ENCODE measurements at places on chromosomes 6 and 20.
A peak's percentile ranks its signal among the peaks of the same experiment; 100 is the strongest.

DNA sequence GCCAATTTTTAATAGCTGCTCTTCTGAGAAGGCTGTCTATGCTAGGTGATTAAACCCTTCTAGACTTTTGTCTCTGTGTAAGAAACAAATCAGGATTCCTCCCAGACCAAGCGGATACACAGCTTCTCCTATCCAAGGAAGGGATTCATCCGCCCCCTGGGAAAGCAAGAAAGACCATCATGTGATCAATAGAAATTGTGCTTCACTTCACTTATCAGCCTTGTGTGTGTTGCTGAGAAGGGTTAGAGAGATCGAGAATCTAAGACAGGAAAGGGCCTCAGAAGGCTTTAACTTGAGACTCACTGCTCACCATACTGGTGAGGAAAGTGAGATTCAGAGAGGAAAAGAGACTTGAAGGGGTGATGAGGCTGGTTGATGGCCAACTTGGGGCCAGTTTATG, 1.5 kb downstream of the ABCC10 start:
- no peak for DNase-seq

GRCh38 chr6:10696655-10697054, 1.9 kb downstream of the PAK1IP1 start:
- no peak for DNase-seq

GRCh38 chr20:50286609-50287008, 96.0 kb downstream of the CEBPB start:
- no peak for DNase-seq

GRCh38 chr6:92047860-92048259, 1371.5 kb downstream of the EPHA7 start:
- no peak for DNase-seq

DNA sequence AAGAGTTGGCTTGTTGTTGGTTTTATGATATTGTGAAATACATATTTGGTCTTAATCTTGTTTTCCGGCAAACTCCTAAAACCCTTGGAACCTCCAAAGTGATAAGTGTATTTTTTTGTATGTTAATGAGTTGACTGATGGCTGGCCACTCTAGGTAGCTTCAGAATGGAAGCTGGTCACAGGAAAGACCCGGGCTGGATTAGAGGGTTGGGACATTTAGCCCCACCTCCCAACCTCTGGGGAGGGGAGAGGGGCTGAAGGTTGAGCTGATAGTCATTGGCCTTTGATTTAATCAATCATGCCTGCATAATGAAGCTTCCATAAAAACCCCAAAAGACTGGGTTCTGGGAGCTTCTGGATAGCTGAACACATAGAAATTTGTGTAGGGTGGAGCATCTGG, 42.7 kb downstream of the SASH1 start:
- DNase-seq = no peak

- DNase-seq = no peak
These were observed 312.3 kb downstream of the TAF4 start for GRCh38 chr20:61753316-61753942.

GRCh38 chr20:36886859-36887751, 11.2 kb downstream of the TLDC2 start:
- peak; percentile 97 for DNase-seq

DNA sequence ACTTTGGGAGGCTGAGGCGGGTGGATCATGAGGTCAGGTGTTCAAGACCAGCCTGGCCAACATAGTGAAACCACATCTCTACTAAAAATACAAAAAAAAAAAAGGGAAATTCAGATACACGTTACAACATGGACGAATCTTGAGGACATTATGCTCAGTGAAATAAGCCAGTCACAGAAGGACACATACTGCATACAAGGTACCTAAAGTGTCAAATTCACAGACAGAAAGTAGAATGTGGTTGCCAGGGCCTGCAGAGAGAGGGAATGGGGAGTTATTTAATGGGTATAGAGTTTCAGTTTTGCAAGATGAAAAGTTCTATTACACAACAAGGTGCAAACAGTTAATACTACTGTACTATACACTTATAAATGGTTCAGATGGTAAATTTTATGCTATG, 75.1 kb downstream of the SNX5 start:
- DNase-seq = no peak

GRCh38 chr6:18538315-18538714, 151.2 kb downstream of the RNF144B start:
- no peak for DNase-seq

- no peak for DNase-seq
These were observed 180.4 kb downstream of the BMP7 start for GRCh38 chr20:57086066-57086465.

GRCh38 chr6:116633685-116634084, 17.4 kb downstream of the RSPH4A start:
- no peak for DNase-seq

- no peak for DNase-seq
These were observed 214.1 kb upstream of the RREB1 start for GRCh38 chr6:6893701-6894100.

GRCh38 chr6:50270415-50270814, 220.7 kb upstream of the DEFB112 start:
- DNase-seq = no peak

- no peak for DNase-seq
These were observed 48.6 kb downstream of the TOMM6 start for GRCh38 chr6:41836022-41836659.

- DNase-seq = no peak
These were observed 813.1 kb downstream of the KIF16B start for GRCh38 chr20:15760001-15760621.

DNA sequence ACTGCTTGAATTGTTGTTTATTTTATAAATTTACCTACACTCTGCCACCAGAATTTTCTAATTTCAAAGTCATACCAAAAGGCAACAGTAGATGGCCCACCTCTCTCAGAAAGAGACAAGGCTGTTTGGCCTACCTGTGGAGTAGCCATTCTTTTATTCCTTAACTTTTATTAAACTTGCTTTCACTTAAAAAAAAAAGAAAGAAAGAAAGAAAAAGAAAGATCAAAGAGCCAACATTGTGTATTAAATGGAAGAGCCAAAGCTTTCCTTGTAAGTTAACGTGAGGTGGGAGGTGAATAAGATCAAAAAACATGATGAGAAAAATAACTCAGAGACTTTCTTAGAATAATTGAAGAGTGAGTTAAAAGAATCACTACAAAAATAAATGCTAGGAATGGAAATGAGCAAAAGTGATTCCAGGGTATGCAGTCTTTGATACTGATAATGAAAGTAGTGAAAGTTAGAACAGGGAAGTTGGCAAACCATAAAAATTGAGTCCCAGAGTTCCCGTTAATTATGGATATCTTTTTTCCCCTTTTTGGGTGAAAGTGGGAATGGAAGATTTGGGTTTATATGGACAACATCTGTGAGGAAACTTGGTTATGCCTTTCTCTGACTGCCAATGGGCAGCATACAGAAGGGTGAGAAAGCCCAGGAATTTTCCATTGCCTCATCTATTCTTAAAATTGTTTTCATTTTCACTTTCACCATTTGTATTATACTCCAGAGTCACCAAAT, 35.9 kb upstream of the MYB start:
- no peak for DNase-seq

- no peak for DNase-seq
These were observed 47.5 kb downstream of the KCNQ5 start for GRCh38 chr6:72669324-72669723.

GRCh38 chr6:23308166-23308565, 738.8 kb downstream of the HDGFL1 start:
- DNase-seq = no peak

- DNase-seq = no peak
These were observed 124.9 kb downstream of the GRM4 start for GRCh38 chr6:34020807-34021553.

DNA sequence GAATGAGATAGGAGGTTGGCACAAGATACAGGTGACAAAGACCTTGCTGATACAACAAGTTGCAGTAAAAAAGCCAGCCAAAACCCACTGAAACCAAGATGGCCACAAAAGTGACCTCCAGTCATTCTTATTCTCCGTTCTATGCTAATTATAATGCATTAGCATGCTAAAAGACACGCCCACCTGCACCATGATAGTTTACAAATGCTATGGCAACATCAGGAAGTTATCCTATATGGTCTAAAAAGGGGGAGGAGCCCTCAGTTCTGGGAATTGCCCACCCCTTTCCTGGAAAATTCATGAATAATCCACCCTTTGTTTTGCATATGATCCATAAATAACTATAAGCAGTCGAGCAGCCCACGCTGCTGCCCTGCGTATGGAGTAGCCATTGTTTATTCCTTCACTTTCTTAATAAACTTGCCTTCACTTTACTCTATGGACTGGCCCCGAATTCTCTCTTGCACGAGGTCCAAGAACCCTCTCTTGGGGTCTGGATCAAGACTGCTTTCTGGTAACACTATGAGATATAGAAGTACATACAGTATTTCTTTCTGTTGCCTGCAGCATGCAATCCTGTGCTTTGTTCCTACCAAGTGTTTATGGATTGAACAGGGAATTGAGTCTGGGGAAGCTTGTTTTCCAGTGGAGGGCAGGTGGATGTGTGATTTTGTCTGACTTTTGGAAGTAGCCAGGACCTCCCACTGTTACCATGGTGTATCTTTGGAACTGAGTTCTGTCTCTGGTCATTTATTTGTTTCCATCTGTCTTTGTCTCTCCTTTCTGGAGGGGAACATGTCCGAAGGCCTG, 72.0 kb upstream of the TGM3 start:
- DNase-seq = no peak

DNA sequence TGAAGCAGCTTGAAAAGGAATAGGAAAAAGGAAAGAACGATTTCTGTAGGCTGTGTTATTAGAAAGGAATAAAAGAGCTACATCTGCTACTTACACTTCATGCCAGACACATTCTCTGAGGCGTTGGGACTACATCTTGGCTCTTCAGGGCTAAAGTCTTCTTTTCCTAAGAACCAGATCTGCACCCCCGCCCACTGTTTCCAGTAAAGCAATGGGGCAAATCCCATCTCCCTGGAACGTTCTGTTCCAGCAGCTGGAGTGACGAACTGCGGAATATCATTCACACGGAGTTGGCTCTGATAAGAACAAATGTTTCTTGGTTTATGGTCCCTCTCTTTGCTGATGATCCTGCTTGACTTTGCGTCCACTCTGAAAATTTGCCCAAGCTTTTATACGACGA, 26.9 kb downstream of the FAM50B start:
- no peak for DNase-seq

DNA sequence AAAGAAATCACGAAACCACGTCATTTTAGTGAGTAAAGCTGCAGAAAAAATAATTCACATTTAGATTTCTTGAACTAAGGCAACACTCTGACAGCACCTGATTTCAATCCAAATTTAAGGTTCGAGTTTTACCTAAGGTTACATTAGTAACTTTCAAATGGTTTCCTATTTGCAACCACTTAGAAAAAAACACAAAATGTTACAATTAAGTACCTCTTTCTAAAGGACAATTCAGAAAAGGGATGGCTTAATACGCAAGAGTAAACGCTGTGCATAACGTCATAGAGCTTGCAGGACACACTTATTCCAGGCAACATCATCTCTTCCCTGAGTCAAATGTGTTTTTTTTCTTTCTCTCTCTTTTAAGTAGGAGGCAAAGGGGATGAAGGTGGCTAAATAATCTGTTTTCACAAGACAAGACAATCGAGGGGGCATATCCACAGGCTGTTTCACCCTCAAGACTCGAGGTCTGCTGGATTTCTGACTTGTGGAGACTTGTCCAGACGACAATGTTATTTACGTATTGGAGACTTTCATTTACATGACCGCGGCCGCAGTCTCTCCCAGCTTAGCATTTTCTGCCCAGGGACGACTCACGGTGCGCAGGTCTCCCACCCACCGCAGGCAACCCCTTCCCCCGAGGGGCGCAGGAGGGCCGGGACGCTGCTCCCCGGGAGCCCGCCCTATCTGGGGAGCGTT, 86.0 kb downstream of the SESN1 start:
- DNase-seq = peak; percentile 37

- peak; percentile 73 for DNase-seq
These were observed 154.7 kb downstream of the JARID2 start for GRCh38 chr6:15400572-15401004.

- DNase-seq = no peak
These were observed 83.6 kb upstream of the C20orf144 start for GRCh38 chr20:33578510-33578909.

- DNase-seq = peak; percentile 11
These were observed 827 bp downstream of the E2F3 start for GRCh38 chr6:20402342-20403069.

- DNase-seq = no peak
These were observed 63.5 kb downstream of the SLC2A10 start for GRCh38 chr20:46772901-46773300.

- no peak for DNase-seq
These were observed 82.4 kb downstream of the RAMACL start for GRCh38 chr6:166504100-166504499.

GRCh38 chr6:53758496-53758895, 36.3 kb upstream of the LRRC1 start:
- no peak for DNase-seq

DNA sequence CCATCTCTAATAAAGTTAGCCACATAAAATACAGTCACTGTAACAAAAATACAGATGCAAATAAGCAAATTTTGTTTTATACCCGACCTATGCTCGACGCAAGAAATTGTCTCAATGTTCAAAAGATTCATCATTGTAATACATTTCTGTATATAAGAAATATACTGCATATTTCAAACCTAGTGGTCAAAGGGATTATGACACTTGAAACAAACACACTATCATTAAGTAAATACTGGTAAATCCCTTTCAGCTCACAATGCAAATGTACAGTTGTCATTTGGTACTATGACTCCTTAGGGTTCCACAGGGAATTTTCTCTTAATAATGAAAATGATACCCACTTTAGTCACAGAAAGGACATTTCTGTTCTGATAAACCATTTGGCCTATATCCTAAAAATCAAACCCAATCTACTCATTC, 2.2 kb downstream of the HIVEP2 start:
- no peak for DNase-seq

DNA sequence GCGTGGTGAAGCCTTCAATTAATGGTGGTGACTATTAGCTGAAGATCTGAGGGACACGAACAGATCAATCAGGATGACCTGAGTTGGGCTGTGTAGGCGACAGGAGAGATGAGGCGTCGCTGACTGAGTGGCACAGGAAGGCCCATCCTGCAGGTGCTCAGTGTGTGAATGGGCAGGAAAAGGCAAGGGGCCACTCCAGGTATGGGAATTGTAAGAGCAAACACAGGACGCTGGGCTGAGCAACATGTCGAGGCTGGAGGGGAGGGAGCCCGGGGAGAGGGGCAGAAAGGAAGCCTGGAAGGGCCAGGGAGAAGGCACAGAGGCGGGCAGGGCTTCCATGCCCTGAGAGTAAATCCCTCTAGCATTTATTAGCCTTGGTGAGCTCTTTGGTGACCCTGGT, 151.0 kb downstream of the VEGFA start:
- no peak for DNase-seq

DNA sequence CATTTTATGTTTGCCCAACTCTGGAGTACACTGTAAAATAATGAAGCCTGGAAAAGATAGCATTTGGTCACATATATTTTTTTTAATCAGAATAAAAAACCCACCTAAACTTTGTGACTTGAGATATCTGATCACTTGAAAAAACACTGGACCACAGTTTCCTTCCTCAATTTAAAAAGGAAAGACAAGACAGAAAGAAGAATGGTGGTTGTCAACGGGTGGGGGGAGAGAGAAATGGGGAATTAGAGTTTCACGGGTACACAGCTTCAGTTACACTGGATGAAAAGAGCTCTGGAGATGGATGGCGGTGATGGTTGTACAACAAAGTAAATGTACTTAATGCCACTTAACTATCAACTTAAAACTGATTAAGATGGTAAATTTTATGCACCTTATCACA, 14.7 kb upstream of the DST start:
- DNase-seq = no peak

Measured in posterior cingulate gyrus (tissue), 11 donors.